ENCODE measurements at places on chromosomes 1 and 21.

- DNase-seq: no peak
These were observed 2.5 kb upstream of the JUN start for GRCh38 chr1:58786184-58786926.

DNA sequence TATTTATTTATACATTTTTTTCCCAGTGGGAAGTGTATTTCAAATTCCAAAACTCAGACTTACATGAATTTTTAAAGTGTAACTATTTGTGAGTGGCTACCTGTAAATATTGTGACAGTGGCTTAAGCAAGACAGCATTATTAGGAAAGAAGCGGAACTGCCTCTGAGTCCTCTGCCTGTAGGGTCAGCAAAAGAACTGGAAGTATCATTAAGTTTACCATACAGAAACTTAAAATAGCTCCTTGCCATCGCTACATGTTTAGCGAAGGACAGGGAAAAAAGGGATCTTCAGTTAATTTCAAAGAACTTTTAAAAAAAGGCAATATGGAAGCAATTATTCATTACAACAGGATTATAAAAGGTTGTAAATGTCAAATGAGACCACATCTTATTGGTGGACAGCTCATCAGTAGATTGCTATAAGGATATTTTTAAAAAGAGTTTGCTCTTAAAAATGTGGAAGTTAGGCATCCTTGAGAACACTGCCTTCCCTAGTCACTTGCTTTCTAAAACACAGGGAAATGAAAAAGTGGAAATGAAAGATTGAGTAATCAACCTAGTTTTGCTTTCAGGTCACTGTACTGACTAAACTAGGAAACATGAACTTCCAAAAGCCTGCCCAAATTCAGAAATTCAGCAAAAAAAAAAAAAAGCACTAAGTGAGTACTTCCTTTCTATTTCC, 39.2 kb downstream of the NSL1 start:
- DNase-seq: no peak

DNA sequence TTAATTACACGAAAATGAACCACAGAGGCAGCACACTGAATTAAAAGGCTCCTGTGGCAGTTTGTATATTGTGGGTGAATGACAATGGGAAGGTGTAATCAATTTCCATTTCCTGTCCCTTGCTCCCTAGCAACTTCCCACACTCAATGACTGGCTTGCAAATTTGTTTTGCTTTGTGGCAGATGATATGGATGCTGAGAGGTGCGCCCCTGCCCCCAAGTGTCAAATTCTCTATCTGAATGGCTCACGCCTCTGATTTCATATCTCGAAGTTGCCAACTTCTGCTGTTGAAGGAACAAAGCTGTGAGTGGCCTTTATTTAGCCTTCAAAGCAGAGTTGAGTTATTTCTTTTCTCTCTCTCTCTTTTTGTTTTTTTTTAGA, 86.0 kb downstream of the FOXD2 start:
- no peak for DNase-seq

DNA sequence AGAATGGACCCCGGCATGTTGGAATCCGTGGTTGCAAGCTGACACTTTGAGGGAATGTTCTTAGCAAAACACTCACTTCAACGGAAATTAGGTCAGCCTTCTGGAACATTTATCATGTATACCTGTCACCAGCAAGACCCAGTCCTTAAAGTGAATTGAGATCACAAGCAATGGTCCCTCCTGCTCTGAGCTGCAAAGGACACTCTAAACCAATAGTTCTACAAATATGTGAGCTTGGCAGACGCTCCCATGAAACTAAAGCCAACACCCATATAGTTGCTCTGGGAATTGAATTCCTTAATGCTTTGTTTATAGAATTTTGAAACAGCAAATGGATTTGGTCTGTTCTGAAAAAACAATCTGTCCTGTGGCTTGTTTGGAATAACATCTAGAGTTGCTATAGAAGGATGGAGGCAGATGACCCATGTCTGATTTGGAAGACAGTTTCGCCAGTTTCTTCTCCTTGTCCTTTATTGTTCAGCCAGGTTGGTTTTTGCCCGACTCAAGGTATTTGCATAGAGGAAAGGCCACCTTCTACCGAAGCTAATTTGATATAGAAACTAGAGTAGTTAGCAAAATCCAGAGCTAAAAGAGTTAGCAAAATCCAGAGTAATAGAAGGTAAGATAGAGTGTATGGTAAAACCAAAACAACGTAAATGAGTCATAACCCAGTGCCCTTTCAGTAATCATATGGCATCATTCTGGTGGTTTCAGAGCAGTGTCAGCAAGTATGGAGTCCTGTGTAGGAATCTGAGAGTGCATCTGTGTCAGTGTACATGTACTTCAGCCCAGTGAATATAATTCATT, 236.2 kb downstream of the NFIA start:
- no peak for DNase-seq

DNA sequence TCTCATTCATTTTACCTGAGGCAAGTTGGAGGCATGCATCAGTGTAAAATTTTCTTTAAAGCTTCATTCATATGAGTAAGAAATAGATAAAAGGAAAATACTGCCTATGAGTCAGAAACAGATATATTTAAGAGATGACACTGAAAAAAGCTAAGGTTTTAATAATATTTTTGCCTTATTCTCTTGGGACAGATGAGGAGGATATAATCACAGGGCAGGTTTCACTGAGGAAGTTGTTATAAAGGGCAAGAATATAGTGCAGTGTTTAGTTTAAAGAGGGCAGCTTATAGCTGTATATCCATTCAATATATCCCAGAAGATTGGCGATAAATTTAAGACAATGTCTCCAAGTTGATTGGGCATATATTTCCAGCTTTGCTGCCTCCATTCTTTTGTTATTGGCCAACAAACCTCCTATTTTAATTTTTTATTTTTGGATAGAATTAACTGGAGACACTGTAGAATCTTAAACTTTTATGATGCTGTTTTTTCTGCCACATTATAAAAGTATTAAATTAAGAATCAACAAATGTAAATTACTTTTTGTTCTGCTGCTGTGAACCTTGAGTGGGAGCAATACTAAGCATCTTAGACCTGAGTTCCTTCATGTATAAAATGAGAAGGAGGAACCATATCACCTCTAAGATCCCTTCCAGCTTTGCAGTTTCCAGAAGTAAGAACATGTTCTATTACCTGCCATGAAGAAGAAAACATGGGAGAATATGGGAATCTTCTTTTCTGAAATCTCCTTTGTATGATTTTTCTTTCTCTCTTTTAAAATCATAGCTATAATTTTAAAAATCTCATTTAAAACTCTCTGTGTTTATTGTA, 171.6 kb downstream of the S1PR1 start:
- DNase-seq: no peak

DNA sequence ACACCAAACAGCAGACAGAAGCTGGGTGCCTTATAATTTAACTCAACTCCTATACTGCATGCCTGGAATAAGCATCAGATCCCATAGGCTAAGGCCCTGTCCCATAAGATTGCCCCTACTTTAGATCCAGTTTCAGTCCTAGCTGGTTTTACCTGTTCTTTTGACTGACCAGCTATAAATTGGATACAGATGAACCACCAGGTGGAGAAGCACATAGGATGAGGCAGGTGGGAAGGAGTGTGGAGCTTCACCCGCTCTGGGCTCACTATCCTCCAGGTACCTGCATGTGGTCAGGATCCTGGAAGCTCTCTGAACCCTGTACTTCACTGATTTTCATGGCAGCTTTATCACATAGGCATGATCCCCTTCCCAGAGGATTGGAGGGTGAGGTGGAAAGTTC, 51.3 kb downstream of the MAST2 start:
- DNase-seq: no peak

- no peak for DNase-seq
These were observed 45.7 kb upstream of the HOOK1 start for GRCh38 chr1:59768792-59769735.

GRCh38 chr1:167927046-167927754, 9.3 kb upstream of the DCAF6 start:
- no peak for DNase-seq

DNA sequence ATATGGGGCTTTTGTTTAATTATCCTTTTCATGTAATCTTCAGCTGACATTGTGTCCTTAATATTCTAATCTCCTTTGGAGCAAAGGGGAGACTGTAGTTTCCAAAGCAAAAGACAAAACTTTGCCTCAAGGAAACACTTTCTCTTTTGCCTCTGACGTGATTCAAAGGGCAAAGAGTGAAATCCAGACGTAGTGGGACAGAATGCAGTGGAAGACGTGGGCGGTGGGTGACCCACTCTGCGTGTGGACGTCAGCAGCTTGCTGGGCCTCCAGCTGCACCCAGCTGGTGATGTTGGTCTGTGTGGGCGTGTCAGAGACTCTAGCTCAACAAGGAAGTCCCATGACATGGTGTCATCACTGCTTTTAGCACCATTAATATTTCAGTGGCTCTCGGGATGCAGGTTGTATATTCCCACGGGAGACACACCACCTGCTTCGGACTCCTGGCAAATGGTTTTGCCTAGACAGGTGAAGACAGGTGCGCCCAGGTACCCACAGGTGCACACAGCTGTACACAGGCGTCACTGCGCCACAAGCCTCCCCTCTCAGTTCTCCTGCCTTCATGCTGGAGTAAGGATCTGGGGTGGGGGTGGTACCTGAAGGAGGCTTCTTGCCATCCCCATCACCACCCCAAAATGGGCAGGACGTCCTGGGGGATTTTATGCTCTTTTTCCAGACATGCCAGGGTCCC, 292.1 kb upstream of the VAMP3 start:
- no peak for DNase-seq

DNA sequence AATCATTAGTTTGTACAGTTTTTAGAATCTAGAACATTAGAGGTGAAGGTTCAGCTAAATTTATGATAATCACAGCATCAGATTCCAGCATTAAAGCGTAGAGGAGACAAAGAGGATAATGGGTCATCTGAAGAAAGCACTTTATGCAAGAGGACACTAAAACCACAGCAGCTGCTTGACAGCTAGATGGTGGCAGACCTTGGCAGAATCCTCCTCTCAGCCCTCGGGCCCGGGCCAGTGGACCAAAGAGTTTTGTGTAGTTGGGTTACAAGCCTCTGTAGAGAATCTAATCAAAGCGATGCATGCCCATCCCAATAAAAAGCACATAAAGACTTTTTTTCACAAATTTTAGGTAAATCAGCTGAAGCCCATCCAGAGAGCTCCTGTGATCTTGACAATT, 59.4 kb downstream of the AK5 start:
- no peak for DNase-seq

DNA sequence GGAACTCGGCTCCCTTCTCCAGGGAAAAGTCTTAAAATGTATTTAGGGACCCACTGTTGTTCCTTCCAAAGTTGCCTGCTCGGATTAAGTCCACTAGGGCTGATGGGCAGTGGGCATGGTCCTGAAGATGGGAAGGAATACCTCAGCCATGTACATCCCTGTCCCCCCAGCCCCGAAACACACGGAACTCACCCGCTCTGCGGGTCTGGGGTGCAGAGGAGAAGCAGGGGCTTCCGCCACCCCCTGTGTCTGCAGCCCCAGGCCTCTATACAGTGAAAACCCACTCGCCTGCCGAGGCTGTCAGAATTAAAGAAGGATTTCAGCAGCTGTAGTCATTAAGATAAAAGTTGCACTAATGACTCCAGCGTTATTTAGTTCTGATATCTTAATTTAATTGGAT, 212.6 kb upstream of the VAMP3 start:
- no peak for DNase-seq

- no peak for DNase-seq
These were observed 76.9 kb downstream of the DDX20 start for GRCh38 chr1:111832521-111833155.

GRCh38 chr1:27298632-27299384, 23.2 kb upstream of the TMEM222 start:
- DNase-seq: no peak

GRCh38 chr1:48470481-48470855, 1.5 kb downstream of the SPATA6 start:
- DNase-seq: no peak

DNA sequence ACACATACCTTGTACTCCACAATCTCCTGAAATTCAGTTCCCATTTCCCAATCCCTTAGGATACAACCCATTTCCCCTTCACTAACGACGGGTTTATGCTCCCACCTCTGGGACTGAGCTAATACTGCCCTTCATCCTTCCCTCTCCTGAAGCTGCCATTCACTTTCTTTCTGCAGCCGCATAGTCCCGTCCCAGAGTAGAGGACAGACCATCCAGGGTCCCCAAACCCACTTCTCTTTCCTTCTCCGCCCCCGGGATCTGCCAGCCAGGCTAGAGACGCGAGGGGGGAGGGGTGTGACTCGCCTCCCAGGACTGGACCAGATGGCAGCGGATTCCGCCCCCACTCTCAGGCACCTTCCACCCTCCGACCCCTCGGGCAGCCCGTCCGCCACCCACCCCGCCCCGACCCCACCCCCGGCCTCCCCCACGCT, 679 bp downstream of the ABL2 start:
- peak; percentile 2 for DNase-seq

DNA sequence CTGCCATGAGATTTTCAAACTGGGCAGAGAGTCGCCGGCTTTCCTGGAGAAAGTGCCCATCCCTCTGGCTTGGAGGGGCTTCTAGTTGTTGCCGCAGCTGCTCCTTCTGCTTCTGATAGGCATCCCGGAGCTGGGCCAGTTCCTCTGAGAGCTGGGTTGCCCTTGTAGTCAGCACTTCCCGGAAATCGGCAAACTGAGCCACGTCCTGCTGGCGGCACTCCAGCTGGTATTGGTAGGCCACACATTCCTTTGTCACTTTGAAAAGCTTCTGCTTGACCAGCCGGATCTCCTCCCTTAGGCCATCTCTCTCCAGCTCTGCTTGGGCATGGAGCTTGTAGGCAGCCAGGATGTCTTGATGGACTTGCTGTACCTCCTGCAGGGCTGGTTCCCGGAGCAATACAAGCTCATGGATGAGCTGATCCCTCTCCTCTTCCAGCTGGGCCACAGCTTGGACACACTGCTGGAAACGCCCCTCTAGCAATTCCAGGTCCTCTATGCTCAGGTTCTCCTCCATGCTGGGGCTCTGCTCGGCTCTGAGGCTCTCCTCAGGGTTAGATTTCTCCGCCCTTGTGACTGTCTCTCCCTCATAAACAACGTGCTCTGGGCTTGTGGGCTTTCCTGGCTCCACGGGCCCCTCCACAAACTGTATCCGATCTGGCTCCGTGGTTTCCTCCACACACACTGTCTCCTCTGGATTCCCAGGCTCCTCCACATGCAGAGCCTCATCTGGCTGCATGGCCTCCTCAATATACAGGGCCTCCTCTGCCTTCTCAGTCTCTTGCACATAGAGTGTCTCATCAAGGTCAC, 7.3 kb downstream of the SYNC start:
- no peak for DNase-seq

Measured in stimulated activated CD8-positive, alpha-beta memory T cell treated with anti-CD3 and anti-CD28 coated beads, Interleukin-4, amount 100 ng/mL, for 4 hours (primary cell).